ENCODE measurements at places on chromosomes 5 and 9.

- DNase-seq, result no peak
Observed at GRCh38 chr5:55416306-55416705, 108.5 kb downstream of the MTREX start.

- no peak for DNase-seq
Observed at GRCh38 chr9:32554591-32554990, 2.2 kb upstream of the TOPORS start.

GRCh38 chr5:137122558-137122957, 376.6 kb downstream of the SPOCK1 start:
- DNase-seq, result no peak

DNA sequence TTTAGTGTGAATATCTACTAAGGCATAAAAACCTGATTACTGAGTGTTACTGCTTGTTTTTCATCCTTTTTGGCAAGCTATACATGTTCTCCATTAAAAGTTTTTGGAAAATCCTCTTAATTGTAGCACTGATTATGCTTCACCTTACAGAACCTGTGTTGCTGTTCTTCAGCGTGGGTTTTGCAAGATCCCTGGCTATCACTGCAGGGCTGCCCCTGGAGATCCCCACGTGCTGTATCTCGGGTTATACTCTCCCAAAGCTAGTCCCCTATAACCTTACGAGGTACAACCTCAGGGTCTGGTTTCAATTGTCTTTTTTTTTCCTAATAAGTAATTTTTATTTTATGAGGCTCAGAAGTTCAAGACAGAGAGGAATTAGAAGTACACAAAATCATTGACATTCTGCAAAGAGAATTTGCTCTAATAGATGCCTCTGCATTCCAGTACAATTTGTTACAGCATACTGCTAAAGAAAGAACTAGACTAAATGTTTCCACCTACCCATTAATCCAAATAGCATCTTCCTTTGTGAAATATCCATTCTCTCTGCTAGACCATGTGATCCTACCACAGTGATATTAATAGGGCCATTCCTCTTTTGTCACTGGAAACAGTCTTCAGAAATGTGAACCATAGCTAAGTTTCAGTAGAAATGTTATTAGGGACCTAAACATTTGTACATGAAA, 25.8 kb upstream of the CAMK4 start:
- DNase-seq, result no peak

- DNase-seq, result no peak
Observed at GRCh38 chr5:83964271-83964670, 243.6 kb upstream of the HAPLN1 start.

- DNase-seq, result peak; percentile 51
Observed at GRCh38 chr5:38556599-38557307, at the start of gene LIFR. LIFR (minus strand) TSS chr5:38556646; CDS start chr5:38530647, 25,999 bp downstream.

DNA sequence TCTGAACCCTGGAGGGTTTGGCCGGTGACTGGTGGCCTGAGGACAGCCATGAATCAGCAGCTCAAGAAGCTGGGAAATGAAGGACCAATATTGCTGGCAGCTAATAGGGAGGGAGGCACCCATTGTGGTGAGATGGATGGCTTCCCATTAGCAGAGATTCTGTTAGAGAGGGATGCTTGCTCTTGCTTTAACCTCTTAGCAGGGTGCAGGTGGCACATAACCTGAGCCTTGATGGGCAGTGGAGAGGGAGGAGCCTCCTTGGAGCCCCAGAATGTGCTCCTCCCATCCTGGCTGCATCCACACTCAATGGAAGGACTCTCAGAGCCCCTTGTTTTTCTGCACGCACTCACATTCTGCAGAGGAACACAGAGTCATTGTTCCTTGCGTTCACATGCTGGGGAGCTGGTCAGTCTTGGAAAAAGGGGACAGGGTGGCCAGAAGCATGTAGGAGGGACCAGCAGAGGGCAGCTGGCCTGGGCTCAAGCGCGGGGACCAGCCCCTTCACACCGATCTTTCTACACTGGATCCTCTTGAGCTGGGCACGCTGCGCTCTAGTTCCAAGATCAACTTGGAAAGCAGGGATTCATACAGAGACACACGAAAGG, 161.8 kb downstream of the MED10 start:
- no peak for DNase-seq

GRCh38 chr9:118701985-118702384, 667.2 kb downstream of the BRINP1 start:
- no peak for DNase-seq

GRCh38 chr9:134951461-134951860, 33.7 kb upstream of the FCN1 start:
- DNase-seq, result no peak

DNA sequence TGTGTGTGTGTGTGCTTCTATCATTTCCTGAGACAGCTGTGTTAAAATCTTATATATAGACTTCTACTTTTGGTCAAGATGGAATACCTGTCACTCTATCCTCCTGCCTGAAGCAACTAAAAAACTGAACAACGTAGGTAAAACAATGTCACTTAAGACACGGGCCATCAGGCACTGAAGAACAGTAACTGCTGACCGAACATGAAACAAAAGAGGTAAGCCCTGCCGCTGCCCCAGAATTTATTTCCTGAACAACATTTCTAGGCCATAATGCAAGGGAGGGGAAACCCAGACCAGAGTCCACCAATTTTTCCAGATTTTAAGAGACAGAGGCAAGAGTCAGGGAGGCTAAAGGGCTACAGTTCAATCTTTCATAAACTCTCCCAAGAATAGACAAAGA, 156.0 kb downstream of the CDC42SE2 start:
- DNase-seq, result no peak

DNA sequence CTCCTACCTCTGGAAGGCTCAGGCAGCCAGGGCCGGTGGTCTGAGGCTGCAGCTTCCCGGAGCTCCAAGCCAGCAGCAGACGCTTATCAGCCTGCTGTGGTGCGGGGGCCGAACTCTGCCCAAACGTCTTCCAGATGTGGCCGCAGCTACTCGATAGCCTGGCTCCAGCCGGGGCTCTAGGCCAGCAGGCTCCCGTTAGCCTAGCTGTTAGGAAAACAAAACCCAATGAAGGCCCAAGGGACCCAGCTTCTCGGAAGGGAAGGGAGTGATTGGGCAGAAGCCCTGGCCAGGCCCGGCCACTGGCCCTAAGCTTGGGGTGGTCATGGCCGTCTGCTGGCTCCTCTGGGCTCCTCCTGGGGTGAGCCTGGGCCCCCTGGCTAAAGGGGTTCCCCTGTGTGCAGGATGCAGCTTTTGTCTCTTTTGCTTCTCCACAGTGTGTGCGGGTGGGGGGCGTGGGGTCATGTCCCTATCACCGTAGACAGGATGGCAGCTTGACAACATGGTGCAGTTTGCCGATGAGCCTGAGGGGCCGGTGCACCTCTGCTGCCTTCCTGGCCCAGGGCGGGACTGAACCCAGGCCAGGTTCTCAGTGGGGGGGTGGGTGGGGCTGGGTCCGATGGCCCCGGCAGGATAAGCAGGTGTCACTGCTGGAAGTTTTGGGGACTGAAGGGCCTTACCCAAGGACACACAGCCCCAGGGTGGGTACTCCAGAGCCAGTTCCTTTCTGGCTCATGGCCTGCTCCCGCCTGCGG, 18.7 kb downstream of the MYMK start:
- DNase-seq, result no peak

DNA sequence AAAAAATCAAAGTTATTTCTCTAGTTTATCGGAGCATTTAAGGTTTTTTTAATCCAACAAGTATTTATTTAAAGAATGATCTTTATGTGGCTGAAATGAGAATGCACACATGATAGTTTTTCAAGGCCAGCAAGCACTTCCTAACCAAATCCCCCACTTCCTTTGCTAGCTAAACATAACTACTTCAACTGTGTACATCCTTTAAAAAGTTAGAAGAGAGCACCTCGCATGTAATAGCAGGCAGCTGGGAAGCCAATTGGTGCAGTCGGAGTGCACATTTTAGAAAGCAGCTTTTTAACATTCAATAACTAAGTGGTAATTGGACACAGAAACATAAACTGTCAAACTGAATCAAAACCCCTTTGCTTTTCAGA, 245.7 kb downstream of the BNC2 start:
- no peak for DNase-seq

- DNase-seq, result no peak
Observed at GRCh38 chr9:17987189-17987588, 408.3 kb downstream of the SH3GL2 start.

DNA sequence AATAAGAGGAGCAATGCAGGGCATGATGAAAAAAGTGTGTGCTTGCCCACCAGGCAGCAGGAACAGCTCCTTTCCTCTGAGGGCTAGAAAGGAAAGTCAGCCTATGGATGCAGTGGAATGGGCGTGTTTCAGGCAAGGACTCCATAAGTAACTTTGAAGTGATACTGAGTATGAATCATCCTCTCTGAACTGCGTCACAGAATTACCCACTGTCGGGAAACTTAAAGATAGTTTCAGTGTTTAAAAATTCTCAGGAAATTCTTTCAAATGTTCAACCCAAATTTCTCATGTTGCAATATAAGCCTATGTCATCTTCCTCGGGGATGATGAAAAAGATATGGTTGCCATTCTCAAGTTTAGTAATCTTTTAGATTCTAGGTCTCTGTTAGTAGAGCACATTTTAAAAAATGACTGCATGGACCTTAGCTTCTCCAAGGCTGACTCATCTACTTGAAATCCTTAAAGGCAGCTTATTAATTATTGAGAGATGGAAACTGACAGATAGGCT, 27.7 kb downstream of the PTCD2 start:
- DNase-seq, result peak; percentile 6

GRCh38 chr9:2489838-2490314, 131.7 kb upstream of the VLDLR start:
- no peak for DNase-seq

DNA sequence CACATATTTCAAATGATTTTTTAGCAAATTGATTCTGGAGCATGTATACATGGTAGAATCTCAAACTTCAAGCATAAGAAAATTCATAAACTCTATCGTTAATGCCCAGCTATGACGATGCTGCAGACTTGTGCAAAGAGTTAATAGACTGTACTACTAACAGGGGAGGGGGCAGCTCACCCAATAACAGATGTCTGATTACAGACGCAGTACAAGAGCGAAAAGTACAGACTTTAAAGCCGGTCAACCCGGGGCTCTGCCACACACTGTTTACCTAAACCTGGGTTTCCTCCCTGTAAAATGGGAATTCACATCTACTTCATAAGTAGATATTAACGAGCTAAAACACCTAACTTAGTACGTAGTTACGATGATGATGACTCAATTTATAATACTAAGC, 651 bp downstream of the TRIM23 start:
- no peak for DNase-seq

DNA sequence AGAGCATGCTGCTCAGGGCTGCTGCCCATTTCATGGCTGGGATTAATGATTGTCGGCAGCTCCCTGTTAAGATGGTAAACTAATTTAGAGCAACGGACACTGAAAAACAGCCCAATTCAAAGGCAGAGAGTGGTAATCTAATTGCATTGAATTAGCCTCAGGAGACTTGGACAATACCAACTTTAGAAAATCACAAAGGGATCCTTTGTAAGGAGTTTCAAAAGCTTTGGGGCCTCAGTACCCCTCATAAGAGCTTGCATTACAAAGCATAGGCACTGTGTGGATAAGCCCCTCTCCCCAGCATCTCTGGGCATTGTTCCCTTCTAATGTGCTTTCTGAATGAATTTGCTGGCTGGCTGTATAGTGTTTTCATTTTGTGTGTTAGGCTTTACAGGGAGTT, 6.7 kb downstream of the GLRA1 start:
- no peak for DNase-seq

DNA sequence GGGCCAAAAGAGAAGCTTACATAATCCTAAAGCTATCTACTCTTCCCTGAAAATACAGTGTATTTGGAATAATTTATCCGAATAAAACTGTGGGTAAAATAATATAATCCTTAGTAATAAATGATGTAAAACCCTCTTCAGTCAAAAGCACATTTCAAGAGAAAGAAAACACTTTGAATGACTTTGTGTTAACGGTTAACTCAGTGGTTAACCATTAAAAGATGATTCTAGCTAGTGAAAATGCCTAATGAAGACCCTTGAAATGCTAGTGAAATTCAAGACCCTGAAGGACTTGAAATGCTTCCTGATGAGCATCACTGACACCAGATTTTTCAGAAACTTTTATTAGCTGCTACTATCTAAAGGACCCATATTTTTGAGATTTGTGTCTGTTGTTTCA, 70.7 kb downstream of the COX7C start:
- no peak for DNase-seq

DNA sequence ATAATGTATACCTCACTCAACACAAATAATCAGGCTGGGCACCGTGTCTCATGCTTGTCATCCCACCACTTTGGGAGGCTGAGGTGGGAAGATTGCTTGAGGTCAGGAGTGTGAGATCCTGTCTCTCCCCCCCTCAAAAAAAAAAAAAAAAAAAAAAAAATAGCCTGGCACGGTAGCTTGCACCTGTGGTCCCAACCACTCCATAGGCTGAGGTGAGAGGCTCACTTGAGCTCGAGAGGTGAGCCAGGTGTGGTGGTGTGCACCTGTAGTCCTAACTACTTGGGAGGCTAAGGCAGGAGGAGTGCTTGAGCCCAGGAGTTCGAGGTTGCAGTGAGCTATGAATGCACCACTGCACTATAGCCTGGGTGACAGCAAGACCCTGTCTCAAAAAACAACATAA, 9.6 kb upstream of the ETF1 start:
- DNase-seq, result no peak

GRCh38 chr9:794386-794785, 47.1 kb upstream of the DMRT1 start:
- no peak for DNase-seq

DNA sequence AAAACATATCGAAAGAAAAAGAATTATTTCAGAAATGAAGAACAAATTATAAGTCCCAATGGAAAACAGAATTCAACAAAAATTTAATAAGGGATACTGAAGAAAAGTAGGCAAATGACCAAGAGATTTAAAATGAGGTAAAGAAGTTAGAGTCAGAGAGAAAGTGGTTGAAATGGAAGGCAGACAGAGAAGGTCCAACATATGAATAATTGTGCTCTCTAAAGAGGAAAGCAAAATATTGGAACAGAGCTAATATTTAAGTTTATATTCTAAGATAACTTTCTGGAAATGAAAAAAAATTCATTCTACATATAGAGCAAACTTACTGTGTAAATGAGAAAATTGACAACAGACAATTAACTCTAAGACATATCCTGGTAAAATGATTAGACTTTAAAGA, 94.1 kb downstream of the PTCH1 start:
- DNase-seq, result no peak

- DNase-seq, result peak; percentile 52
Observed at GRCh38 chr5:40333459-40334241, 346.1 kb upstream of the PTGER4 start.

DNA sequence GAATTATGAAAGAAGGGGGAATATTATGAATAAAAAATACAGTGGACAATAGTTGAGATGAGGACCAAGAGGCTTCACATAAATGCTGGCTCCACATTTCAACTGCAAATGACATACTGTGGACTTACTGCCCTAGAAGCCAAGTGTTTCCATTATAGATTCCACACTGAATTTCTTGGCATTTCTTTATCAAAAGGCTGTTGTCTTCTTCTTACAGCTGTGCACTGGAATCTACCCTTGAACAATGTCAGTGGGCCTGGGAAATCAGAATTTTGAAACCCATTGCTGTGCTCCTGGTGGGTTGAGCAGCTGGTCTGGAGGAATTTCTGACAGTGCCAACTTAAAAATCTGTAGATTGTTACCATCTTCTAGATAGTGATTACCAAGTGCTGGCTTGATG, 49.9 kb downstream of the TNC start:
- DNase-seq, result no peak

Data from kidney glomerular epithelial cell (primary cell).